NCI-H2171 treated with DMSO at 0.1 percent for 48 hours (cell line): ENCODE measurements at places on chromosomes 1 and 21.

GRCh38 chr1:20376880-20377494, 86.3 kb downstream of the VWA5B1 start:
- peak; percentile 34 for DNase-seq

DNA sequence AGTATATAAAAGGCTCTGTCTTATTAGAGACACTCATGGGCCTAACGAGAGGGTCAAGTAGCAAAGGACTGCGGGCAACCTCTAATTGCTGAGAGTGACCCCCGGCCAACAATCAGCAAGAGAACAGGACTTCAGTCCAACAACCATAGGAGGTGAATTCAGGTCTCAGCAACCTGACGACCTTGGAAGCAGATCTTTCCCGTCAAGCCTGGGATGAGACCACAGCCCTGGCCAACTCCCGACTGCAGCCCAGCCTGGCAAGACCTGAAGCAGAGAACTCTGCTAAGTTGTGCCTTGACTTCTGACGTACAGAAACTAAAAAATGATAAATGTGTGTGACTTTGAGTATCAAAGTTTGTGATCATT, 5.7 kb downstream of the ECHDC2 start:
- no peak for DNase-seq

GRCh38 chr21:16072737-16073136, 343.0 kb downstream of the USP25 start:
- no peak for DNase-seq

DNA sequence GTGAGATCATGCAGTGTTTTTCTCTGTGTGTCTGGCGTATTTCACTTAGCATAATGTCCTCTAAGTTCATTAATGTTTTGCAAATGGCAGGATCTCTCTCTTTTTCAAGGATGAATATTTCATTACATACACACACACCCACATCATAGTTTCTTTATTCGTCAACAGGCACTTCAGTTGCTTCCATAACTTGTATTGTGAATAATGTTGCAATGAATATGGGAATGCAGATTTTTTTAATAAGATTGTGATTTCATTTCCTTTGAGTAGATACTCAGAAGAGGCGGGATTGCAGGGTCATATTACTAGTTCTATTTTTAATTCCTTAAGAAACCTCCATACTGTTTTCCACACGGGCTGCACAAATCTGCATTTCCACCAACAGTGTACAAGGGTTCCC, 134.0 kb downstream of the CLEC20A start:
- no peak for DNase-seq

DNA sequence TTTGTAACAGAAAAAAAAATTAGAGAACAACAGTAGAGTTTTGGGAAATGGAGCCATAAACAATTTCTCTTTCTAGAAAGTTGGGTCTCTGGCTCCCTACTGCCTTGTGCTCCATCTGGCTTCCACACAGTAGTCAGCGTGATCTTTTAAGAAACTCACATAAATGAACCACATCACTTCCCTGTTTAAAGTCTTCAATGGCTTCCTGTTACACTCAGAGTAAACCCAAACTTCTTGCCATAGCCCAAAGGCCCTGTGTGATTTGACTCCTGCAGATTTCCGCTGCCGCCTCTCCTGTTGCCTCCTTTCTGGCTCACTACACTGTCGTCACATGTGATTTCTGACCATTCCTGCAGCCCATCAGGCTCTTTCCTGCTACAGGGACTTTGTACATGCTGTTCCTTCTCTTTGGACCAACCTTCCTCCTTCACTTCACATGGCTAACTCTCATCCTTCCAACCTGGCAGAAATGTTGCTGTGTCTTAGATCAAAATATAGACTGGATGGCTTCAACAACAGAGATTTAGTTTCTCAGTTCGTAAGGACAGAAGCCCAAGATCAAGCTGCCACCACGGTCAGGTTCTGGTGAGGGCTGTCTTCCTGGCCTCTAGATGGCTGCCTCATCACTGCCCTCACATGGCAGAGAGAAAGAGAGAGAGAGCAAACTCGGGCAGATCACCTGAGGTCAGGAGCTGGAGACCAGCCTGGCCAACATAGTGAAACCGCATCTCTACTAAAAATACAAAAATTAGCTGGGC, 34.0 kb downstream of the OPRD1 start:
- DNase-seq, result no peak

DNA sequence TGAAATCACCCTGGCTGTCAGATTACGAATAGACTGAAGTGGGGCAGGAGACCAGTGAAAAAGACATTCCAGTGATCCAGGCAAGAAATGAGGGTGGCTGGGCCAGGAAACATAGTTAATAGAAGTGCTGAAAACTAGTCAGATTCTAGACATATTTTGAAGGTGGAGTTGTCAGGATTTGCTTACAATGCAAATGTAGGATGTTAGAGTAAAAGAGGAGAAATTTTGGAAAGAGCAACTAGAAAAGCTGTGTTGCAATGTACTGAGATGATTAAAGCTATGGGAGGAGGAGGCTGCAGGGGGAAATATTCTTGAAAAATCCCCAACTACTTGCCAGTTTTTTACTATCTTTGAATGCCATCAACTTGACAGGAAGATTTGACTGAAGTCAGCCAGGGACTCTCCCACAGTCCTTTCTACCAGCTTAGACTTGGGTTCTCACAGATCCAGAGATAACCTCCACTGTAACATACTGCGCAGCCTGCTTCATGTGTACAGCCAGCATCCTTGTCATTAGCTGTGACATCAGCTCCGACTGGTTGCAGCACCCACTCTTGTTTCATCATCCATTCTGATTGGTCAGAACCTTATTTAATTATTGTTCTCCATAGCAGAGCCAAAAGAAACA, 109.7 kb downstream of the TSEN15 start:
- no peak for DNase-seq

- DNase-seq, result no peak
These were observed 2.2 kb upstream of the RUNX3 start for GRCh38 chr1:24932284-24932683.

GRCh38 chr1:183694066-183694465, 41.0 kb upstream of the APOBEC4 start:
- DNase-seq, result no peak

GRCh38 chr1:219629296-219629880, 16.5 kb upstream of the ZC3H11B start:
- DNase-seq, result no peak

GRCh38 chr1:205263580-205264190, 35.9 kb downstream of the TMCC2 start:
- DNase-seq, result no peak

DNA sequence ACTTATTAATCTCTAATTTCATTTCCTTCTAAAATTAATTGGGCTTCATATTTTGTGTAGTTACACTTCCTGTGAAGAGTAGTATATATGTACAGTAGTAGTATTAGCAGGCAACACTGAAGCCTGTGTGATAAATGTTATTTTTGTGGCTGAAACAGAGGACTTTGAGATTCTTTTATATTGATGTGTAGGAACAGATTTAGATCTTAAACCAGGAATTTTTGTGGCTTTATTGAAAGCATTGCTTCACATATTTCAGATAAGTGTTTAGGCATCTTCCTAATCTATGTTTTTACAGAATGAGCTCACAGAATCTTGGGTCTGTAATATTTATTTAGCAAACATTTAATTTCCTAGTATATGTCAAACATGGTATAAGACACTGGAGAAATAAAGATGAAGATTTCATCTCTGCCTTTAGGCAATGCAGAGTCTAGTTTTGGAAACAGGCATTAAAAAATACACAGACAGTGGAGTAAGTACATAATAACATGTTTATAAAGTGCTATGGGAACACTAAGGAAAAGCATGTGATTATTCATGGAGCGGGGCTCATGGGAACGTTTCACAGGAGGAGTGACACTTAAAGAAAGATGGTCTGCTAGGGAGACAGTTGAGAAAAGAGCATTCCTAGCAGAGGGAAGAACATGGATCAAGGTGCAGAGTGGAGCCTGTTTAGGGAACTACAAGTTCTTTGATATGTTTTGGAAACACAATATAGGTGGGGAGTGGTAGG, 52.7 kb downstream of the MIGA1 start:
- no peak for DNase-seq

DNA sequence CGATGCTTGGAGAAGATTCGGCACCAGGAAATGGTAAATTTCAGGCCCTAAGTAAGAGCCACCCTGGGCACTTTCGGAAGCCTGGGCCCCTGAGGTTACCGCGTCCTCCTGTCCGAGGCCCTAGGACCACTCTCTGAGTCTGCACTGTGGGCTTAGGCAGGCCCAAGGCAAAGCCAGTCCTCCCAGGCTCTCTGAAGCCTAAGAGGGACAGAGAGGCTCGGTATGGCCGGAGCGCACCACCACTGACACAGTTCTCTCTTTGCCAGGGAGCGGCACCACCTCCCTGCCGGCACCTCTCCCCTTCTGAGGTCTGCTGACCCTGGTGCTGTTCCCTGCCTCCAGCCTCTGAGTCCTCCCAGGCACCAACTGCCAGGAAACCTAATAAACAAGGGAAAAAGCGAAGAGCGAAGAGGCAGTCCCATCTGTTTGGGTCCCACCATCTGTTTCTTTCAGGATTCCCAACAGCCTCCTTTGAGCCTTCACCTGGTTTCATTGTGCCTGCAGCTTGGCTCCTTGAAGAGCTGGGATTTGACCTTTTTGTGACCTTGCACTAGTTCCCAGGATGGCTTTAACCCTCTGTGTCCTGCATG, 57.7 kb downstream of the VWA5B1 start:
- DNase-seq, result peak; percentile 99

DNA sequence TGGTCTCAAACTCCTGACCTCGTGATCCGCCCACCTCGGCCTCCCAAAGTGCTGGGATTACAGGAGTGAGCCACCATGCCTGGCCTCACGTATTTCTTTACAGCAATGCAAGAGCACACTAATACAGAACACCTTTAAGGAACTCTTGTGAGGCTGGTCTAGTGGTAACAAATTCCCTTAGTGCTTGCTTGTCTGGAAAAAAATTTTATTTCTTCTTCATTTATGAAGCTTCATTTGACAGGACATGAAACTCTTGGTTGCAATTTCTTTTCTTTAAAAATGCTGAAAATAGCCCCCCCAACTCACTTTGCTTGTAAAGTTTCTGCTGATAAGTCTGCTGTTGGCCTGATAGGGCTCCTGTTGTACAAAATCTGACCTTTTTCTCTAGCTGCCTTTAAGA, 248.8 kb downstream of the SMYD3 start:
- DNase-seq, result no peak

GRCh38 chr1:90731382-90732050, 14.4 kb upstream of the BARHL2 start:
- no peak for DNase-seq

DNA sequence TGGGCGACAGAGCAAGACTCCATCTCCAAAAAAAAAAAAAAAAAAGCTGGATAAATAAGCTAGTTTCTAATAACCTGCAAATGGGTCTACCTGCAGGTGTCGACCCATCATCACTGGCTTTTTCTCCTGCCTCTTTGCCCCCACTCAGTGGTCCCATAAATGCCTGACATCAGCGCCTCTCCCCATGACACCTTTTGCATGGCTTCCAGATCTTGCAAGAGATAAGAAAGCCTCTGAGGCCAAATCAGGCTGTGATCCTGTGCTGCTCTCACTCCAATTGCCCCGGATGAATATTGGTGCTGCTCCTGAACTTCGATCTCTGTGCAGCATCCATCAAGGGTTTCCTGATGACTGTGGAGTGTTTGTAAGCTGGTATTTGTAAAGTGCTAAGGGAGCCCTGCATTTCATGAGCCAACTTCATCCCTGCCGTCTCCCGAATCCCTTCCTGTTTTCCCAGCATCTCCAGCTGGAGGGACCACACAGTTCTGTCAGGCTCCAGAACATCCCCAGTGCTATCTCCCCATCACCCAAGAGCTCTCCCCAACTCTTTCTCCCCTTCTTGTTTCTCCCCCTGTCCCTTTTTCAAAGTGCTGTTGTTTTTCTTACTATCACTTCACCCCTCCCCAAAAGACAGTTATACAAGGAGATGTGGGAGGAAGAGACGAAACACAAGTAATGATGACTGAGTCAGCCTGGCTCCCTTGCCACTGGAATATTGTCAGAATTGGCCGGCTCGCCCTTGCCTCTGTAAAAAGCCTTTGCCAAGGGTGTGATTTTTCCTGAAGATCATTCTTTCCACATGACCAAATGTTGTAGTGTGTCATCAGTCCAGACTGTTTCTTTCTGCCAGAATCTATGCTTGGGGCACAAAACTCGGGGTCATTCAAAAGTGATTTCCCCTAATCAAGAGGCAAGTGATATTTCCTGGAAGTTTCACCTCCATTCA, 2.8 kb upstream of the EFHD2 start:
- no peak for DNase-seq

GRCh38 chr1:209777587-209777986, 6.8 kb downstream of the C1orf74 start:
- DNase-seq, result no peak

- no peak for DNase-seq
These were observed 599.0 kb downstream of the LMO4 start for GRCh38 chr1:87927391-87928280.

DNA sequence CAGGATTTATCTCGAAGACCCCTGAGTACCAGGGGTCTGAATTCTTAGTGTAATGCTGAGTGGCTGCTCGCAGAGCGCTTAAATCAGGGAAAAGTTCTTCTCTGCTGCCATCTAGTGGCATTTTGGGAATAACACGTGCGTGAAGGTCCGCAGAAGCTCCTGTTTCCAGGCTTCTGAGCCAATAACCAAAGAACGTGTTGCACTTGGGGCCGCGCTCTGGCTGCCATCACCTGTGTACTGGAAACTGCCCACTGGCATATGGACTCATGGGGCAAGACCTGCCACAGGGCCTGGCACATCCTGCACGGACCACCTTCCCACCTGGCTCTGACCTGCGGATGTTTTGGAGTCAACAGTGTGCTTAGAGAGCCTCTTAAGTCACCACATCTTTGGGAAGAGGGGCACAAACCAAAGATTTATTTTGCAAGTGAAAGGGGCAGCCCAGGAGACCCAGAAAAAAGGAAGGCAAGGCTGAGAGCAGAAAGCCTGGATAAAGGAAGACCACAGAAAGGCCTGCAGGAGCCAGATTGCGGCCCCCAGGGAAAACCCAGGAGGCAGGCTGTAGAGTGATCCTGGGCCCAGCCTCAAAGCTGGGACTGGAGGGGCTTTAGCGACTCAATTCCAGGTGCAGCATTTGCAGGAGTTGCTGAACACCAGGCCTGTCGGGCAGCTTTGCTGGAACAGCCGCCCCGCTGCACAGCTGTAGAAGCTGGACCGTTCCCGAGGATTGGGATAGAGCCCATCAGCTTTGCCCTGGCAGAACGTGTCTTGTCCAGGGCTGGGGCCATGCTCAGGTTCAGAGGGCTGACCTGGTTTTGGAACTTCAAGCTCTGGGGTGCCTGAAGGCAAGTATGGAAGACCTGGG, 13.0 kb downstream of the CHIT1 start:
- DNase-seq, result peak; percentile 83

GRCh38 chr1:183218971-183219615, 33.0 kb downstream of the LAMC2 start:
- no peak for DNase-seq
